Thymus (tissue), 14 donors: ENCODE measurements at places on chromosomes 6 and 20. TPM values are rescaled to one million over a fixed set of nuclear protein-coding genes. Genes with fewer than 3 reads are reported as not detected.
A peak's percentile ranks its signal among the peaks of the same experiment; 100 is the strongest.

DNA sequence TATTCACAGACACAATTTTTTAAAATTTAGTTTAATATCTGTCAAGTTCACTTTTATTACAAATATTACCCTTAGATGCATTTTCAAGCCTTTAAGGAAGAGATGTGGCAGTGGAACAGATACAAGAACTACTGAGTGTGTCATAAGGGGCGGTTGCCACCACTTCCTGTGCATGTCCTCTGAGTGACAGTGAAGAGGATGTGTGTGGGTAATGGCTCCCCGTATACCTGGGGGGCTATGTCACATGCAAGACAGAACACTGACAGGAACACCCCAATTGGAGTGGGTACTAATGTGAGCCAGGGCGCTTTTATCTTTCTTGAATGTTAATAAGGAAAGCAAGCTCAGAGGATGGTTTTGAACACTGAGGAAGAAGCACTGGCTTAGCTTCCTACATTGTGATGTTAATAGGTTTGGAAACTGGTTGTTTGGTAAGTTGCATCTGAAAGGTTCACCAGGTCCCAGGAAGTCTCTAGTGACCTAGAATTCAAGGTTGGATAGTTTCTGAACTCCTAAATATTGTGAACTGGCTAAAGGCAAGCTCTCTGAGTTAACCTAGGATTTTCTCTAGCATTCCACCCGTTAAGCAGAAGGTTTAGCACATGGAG is 83.4 kb upstream of the ASF1A start:
- H3K4me1 ChIP-seq: peaks cover 11% of the 10 kb centered on the region
- H3K36me3 ChIP-seq: peaks cover 2% of the 10 kb centered on the region
- no peaks in the 10 kb centered on the region for H3K27me3 ChIP-seq
- H3K27ac ChIP-seq: peak overlapping the region; percentile 88

DNA sequence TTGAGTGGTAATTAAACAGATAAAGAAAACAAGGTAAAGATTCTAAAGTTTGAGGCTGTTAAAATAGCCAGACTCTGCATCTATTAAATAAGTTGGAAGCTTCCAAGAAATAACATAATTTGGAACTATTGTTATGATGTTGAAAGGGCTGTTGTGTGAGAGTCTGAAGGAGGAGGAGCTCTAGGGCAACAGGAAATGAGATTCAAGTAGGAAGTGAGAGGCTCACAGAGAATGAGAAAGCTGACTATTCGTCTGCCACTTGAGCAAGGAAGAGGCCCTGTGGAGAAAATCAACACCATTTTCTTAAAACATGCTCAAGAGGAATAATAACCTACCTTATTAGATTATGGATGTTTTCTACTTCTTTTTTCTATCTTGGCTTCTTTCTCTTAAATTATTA is 185.2 kb downstream of the SLC24A3 start:
- H3K4me3 ChIP-seq: no peak overlapping the region
- H3K4me1 ChIP-seq: no peaks in the 10 kb centered on the region
- no peak overlapping the region for H3K27ac ChIP-seq

DNA sequence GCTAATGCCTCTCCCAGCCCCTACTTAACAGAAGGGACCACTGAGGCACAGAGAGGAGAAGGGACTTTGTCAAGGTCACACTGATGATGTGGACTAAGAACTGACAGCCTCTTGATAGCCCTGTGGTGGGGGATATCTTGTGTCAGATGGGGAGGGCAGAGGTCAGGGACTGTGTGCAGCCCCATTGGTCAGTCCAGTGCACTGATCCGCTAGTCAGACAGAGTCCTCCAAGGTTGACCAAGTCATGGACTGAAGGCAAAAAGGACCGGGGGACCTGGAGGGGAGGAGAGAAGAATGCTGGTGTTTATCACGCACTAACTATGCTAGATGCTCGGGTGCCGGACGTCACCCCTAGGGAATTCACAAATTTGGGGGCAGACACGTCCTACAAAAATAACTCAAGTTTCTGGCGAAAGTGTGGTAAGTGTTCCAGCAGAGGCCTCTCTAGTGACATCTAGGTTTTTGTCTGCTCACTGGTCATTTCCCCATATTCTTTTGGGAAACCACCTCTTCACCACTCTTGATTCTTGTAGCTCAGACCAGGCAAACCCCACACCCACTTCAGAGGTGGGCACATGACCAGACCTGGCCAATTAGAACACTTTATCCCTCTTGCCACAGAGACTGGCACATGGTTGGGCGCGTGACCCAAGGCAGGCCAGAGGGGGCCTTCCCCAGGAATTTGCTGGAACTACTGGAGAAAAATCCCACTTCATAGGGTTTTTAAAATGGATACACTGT is 21.0 kb downstream of the TCF15 start:
- no peak overlapping the region for H3K27ac ChIP-seq
- no peaks in the 10 kb centered on the region for H3K27me3 ChIP-seq
- H3K36me3 ChIP-seq: no peaks in the 10 kb centered on the region
- H3K4me1 ChIP-seq: no peaks in the 10 kb centered on the region

DNA sequence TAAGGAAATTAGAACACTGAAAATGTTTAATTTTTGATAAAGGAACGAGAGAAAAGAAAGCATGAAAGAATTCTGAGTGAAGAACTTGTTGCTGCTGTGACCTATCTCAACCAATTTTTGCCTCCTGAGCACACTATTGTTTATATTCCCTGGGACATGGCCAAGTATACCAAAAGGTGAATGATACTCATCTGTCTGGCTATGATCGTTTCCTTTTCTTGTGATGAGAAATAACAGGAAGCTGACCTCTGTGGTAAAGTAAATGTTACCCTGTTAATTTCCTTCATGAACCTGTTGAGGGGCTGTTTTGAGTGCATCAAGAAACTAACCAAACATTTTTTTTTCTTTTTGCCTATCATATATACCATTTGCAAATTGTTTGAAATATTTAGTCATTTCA is 69.1 kb downstream of the FIG4 start:
- H3K36me3 ChIP-seq: no peaks in the 10 kb centered on the region
- H3K4me3 ChIP-seq: no peak overlapping the region

DNA sequence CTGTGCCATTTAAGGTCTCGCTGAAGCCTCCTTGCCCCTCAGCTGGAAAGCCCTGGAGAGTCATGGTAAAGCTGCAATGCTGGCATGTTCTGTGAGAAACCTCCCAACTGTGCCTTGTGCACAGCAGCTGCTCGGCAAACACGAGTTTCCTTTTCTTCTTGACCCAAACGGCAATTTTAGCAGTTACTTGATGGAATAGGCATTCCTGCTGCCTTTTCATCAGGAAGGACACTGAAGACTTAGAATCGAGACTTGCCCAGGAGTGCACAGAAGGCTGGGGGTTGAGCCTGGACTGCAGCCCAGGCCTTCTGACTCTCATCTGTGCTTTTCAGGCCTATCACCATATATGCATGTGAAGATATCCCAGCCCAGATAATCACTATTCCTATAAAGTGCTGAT is 28.7 kb upstream of the CLDN20 start:
- H3K27ac ChIP-seq: no peak overlapping the region
- no peaks in the 10 kb centered on the region for H3K36me3 ChIP-seq
- no peak overlapping the region for H3K4me3 ChIP-seq

DNA sequence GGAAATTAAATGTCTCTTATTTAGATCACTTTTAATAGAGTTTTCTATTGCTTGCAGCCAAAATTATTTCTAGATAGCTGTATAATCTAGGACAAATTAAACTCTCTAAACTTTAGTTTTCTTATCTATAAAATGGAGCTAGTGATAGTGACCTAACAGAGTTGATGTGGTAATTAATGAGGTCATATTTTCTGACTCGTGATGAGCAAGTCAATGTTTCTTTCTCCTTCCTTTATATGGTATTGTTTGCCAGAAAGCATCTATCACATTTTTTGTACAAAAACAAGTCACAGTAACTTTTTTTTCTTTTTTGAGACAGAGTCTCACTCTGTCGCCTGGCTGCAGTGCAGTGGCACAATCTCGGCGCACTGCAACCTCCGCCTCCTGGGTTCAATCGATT is 267.7 kb downstream of the FARS2 start:
- no peaks in the 10 kb centered on the region for H3K27me3 ChIP-seq
- H3K36me3 ChIP-seq: no peaks in the 10 kb centered on the region
- H3K27ac ChIP-seq: no peak overlapping the region
- DNase-seq: no peak
- no peaks in the 10 kb centered on the region for H3K4me1 ChIP-seq
- H3K4me3 ChIP-seq: no peak overlapping the region

DNA sequence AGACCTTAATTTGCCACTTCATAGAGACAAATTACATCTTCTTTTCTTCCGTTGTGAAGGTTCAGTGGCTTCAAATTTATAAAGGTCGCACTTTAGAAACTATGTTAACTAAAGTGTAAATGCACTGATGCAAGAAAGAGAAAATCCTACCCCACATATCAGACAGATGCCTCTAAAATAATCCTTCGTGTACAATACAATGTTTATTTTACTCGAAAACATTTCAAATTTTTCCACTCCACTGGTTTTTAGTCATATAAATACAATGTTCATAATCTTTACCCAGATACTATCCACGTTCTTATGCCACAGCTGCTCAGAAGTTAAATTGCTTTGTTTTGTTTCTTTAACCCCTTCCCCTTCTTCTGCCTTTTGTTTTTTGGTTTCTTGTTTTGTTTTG is 140.3 kb upstream of the LAMP5 start:
- H3K36me3 ChIP-seq: no peaks in the 10 kb centered on the region
- H3K27ac ChIP-seq: no peak overlapping the region
- no peaks in the 10 kb centered on the region for H3K27me3 ChIP-seq
- DNase-seq: no peak
- no peaks in the 10 kb centered on the region for H3K4me1 ChIP-seq
- H3K4me3 ChIP-seq: no peak overlapping the region

GRCh38 chr6:69719602-69720193 is 77.1 kb downstream of the LMBRD1 start:
- H3K36me3 ChIP-seq: peaks cover 21% of the 10 kb centered on the region
- H3K4me1 ChIP-seq: no peaks in the 10 kb centered on the region
- no peaks in the 10 kb centered on the region for H3K27me3 ChIP-seq
- no peak overlapping the region for H3K4me3 ChIP-seq

- peaks cover 3% of the 10 kb centered on the region for H3K4me1 ChIP-seq
- H3K36me3 ChIP-seq: no peaks in the 10 kb centered on the region
- no peak overlapping the region for H3K4me3 ChIP-seq
- no peaks in the 10 kb centered on the region for H3K27me3 ChIP-seq
Observed at GRCh38 chr6:125797120-125797885, 6.5 kb downstream of the NCOA7 start.

The CCN6 gene
- polyA plus RNA-seq: 0.18 TPM

- DNase-seq: no peak
- H3K36me3 ChIP-seq: peaks cover 78% of the 10 kb centered on the region
- H3K27ac ChIP-seq: no peak overlapping the region
- no peaks in the 10 kb centered on the region for H3K27me3 ChIP-seq
- H3K4me1 ChIP-seq: peaks cover 5% of the 10 kb centered on the region
Observed at GRCh38 chr20:34531608-34532265, 15.5 kb downstream of the DYNLRB1 start.

DNA sequence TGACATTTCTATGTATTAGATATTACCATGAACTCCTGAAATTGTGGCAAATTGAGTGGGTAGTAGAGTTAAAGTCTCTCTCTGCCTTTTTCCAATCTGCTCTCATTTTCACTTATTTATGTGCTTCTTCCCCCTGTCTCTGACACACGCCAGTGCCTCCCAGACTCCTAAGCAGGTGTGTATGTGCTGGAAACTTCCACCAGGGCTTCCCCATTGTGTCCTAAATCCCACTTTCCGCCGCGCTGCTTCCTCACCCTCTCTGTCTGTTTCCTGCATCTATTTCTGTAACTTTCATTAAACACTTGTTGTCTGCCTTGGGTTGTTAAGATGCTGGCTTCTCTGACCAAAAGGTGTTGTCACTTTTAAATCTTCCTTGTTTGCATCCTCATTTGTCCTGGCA is 97.6 kb upstream of the HDGFL1 start:
- H3K36me3 ChIP-seq: no peaks in the 10 kb centered on the region
- H3K27me3 ChIP-seq: no peaks in the 10 kb centered on the region
- no peak for DNase-seq

GRCh38 chr20:9402141-9402540 is 112.2 kb upstream of the LAMP5 start:
- H3K27ac ChIP-seq: no peak overlapping the region
- H3K4me1 ChIP-seq: no peaks in the 10 kb centered on the region
- no peak for DNase-seq
- H3K36me3 ChIP-seq: peaks cover 7% of the 10 kb centered on the region

- no peak overlapping the region for H3K4me3 ChIP-seq
- no peaks in the 10 kb centered on the region for H3K36me3 ChIP-seq
- no peak overlapping the region for H3K27ac ChIP-seq
- no peak for DNase-seq
Observed at GRCh38 chr6:124901084-124901483, 61.2 kb upstream of the RNF217 start.

DNA sequence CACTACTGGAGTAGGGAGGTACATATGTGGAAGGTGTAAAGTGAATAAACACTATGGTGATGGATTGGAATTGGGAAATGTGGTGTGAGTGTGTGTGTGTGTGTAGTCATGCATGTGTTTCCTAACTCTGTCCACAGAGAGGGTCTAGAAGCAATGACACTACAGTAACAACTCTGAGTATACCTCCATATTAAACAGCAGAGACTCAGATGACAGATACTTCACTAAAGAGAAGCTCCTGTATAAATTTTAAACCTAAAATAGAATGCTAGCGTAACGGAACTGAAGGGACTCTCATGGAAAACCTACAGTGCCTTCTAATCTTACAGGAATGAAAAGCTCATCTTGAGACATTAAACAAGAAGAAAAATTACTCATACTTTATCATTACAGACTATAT is 150.5 kb downstream of the SLC16A10 start:
- H3K27ac ChIP-seq: no peak overlapping the region
- DNase-seq: no peak
- H3K27me3 ChIP-seq: no peaks in the 10 kb centered on the region
- no peaks in the 10 kb centered on the region for H3K36me3 ChIP-seq

The MYL9 gene
- 138 TPM for polyA plus RNA-seq

- H3K27ac ChIP-seq: peak overlapping the region; percentile 17
- H3K4me1 ChIP-seq: no peaks in the 10 kb centered on the region
- no peak for DNase-seq
- no peaks in the 10 kb centered on the region for H3K27me3 ChIP-seq
- peaks cover 13% of the 10 kb centered on the region for H3K36me3 ChIP-seq
Observed at GRCh38 chr20:58698741-58699622, 6.4 kb downstream of the NPEPL1 start.

DNA sequence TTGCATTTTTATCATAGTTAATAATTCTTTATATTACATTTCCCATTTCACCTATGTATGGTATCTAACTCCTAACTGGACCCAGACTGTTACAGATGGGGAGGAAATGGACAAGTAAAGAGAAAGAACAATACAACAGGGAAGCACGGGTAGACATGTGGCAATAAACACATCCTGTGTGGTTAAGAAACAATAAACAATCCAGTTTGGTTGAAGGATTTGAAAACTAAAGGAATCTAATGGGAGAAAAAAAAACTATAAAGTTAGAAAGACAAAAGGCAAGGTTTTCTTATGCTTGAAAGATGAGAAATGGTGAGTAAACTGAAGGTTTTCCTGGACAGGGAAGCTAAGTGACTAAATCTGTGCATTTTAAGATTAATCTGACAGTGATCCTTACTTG is 34.9 kb upstream of the ALDH8A1 start:
- peaks cover 47% of the 10 kb centered on the region for H3K36me3 ChIP-seq
- H3K4me3 ChIP-seq: no peak overlapping the region
- no peak overlapping the region for H3K27ac ChIP-seq
